ENCODE measurements at places on chromosomes 6 and 20. TPM values are rescaled to one million over a fixed set of nuclear protein-coding genes. Genes with fewer than 3 reads are reported as not detected.

GRCh38 chr20:10137533-10137932, 81.1 kb upstream of the SNAP25 start:
- no peaks in the 10 kb centered on the region for H3K27me3 ChIP-seq
- DNase-seq, result no peak
- H3K27ac ChIP-seq, result no peak overlapping the region
- no peak overlapping the region for H3K4me3 ChIP-seq

Gene CENPQ
- 4.3 TPM for polyA plus RNA-seq

GRCh38 chr20:1777476-1777820, 117.8 kb upstream of the SIRPA start:
- H3K4me3 ChIP-seq, result peak overlapping the region; percentile 73
- DNase-seq, result no peak
- H3K27ac ChIP-seq, result no peak overlapping the region
- H3K36me3 ChIP-seq, result no peaks in the 10 kb centered on the region
- no peaks in the 10 kb centered on the region for H3K27me3 ChIP-seq

Gene NRSN2
- polyA plus RNA-seq, result 1.0 TPM

GRCh38 chr6:43497129-43497396, 13.1 kb downstream of the LRRC73 start:
- peaks cover 27% of the 10 kb centered on the region for H3K36me3 ChIP-seq
- H3K4me3 ChIP-seq, result no peak overlapping the region
- H3K27me3 ChIP-seq, result no peaks in the 10 kb centered on the region
- no peak overlapping the region for H3K27ac ChIP-seq

All from CD8-positive, alpha-beta memory T cell (primary cell).